Stimulated activated memory B cell treated with anti-CD40 and anti-IgM and Interleukin-4, amounts not matched to agents 10 μg/mL and 1 μg/mL and 100 μg/mL, for 72 hours (primary cell): ENCODE measurements at places on chromosomes 5 and 9.

- ATAC-seq, result no peak
Measured at GRCh38 chr5:133818031-133818431, 150.4 kb downstream of the C5orf15 start.

- ATAC-seq, result no peak
Measured at GRCh38 chr5:565782-566440, 41.7 kb upstream of the SLC9A3 start.

- ATAC-seq, result peak; percentile 61
Measured at GRCh38 chr9:133737774-133738639, at the start of gene SARDH. Gene SARDH, minus strand, starts transcription at chr9:133738352. Its CDS starts 4,179 bp downstream, at chr9:133734173.

GRCh38 chr9:133986061-133986460, 6.1 kb downstream of the VAV2 start:
- no peak for ATAC-seq

GRCh38 chr9:128689820-128690683, 1.0 kb downstream of the SET start:
- ATAC-seq, result peak; percentile 9

- no peak for ATAC-seq
Measured at GRCh38 chr9:77131399-77131798, 45.9 kb upstream of the VPS13A start.

DNA sequence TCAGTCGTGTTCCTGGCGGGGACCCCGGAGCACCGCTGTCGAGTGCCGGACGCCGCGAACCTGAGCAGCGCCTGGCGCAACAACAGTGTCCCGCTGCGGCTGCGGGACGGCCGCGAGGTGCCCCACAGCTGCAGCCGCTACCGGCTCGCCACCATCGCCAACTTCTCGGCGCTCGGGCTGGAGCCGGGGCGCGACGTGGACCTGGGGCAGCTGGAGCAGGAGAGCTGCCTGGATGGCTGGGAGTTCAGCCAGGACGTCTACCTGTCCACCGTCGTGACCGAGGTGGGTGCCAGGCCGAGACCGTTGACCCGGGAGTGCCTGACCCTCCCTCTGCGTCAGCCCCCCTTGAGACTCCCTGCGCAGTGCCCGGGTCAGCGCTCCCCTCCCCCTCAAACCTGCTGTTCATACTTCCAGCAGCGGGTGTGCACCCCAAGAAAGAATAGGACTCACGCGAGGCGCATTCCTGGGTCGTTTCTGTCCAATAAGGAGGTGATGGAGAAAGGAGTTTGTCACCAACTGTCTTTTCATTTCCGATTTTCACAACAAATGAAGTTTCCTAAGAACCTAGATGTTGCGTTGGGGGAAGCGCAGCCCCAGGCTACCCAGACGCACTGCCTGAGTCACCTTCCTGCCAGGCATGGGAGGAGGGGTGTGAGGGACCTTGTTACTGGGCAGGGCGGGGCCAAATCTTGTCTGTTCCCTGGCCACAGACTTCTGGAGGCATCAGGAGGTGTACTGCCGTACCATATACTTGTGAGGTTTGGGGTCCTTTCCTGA, 722 bp downstream of the SLC22A4 start:
- peak; percentile 66 for ATAC-seq

DNA sequence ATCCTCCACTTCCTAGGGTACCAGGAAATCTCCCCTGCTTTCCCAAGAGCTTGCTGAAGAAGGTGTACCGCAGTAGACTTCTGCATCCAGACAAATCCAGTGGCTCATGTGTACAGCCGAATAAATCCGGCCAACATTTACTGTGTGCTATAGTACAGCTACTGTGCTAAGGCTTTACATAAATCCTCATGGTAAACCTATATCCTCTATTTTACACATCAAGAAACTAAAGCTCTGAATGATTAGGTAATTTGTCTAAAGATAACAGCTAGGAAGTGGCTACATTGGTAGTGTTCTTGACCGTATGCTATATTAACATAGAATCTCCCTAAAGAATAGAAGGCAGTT, 511 bp upstream of the WDR41 start:
- peak; percentile 26 for ATAC-seq

GRCh38 chr5:57662991-57663390, 180.4 kb upstream of the ACTBL2 start:
- no peak for ATAC-seq

- no peak for ATAC-seq
Measured at GRCh38 chr5:42020788-42021530, 95.9 kb downstream of the FBXO4 start.

- no peak for ATAC-seq
Measured at GRCh38 chr9:107931071-107931715, 441.6 kb upstream of the KLF4 start.

- no peak for ATAC-seq
Measured at GRCh38 chr9:14768405-14769229, 46.1 kb upstream of the CER1 start.

GRCh38 chr5:126490167-126490940, 67.1 kb downstream of the GRAMD2B start:
- no peak for ATAC-seq
